ENCODE measurements at places on chromosomes 5 and 9.

DNA sequence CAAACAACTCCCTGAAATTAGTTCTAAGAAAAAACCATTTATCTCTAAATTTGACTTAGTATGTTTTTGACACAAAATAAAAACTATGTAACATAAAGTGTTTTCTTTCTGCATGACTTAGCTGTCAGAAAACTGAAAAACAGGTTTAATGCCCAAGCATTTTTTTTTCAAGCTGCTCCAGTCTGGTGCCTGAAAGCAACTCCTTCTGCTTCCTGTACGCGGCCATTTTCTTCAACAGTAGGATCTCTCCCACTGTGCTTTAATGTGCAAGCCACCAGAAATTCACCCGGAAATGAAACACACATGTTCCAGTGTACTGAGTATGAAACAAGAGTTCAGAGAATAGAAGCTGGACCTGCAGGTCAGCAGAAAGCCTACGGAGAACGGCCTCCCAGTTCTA, 161.2 kb downstream of the MED27 start:
- no peak for DNase-seq

GRCh38 chr9:91546574-91546973, 122.9 kb upstream of the NFIL3 start:
- no peak for DNase-seq

- DNase-seq: no peak
Measured at GRCh38 chr5:112163435-112163834, 255.6 kb downstream of the EPB41L4A start.

- no peak for DNase-seq
Measured at GRCh38 chr5:81909677-81910076, 62.1 kb upstream of the ATG10 start.

GRCh38 chr9:107847978-107848964, 358.7 kb upstream of the KLF4 start:
- DNase-seq: no peak

- DNase-seq: no peak
Measured at GRCh38 chr5:127019928-127020327, 10.4 kb downstream of the MARCHF3 start.

GRCh38 chr9:87340391-87340790, 157.3 kb upstream of the DAPK1 start:
- no peak for DNase-seq

- DNase-seq: no peak
Measured at GRCh38 chr9:20664501-20664900, 19.6 kb upstream of the FOCAD start.

- DNase-seq: no peak
Measured at GRCh38 chr5:52419357-52419756, 368.4 kb upstream of the ITGA1 start.

- DNase-seq: peak; percentile 84
Measured at GRCh38 chr9:121651295-121652020, at the start of gene DAB2IP. TSS of gene DAB2IP (plus strand) at chr9:121651634. CDS start at chr9:121651776, 142 bp downstream.

- no peak for DNase-seq
Measured at GRCh38 chr9:127896395-127897192, 2.8 kb downstream of the ST6GALNAC6 start.

- DNase-seq: no peak
Measured at GRCh38 chr5:122605236-122605635, 169.6 kb upstream of the SNX2 start.

DNA sequence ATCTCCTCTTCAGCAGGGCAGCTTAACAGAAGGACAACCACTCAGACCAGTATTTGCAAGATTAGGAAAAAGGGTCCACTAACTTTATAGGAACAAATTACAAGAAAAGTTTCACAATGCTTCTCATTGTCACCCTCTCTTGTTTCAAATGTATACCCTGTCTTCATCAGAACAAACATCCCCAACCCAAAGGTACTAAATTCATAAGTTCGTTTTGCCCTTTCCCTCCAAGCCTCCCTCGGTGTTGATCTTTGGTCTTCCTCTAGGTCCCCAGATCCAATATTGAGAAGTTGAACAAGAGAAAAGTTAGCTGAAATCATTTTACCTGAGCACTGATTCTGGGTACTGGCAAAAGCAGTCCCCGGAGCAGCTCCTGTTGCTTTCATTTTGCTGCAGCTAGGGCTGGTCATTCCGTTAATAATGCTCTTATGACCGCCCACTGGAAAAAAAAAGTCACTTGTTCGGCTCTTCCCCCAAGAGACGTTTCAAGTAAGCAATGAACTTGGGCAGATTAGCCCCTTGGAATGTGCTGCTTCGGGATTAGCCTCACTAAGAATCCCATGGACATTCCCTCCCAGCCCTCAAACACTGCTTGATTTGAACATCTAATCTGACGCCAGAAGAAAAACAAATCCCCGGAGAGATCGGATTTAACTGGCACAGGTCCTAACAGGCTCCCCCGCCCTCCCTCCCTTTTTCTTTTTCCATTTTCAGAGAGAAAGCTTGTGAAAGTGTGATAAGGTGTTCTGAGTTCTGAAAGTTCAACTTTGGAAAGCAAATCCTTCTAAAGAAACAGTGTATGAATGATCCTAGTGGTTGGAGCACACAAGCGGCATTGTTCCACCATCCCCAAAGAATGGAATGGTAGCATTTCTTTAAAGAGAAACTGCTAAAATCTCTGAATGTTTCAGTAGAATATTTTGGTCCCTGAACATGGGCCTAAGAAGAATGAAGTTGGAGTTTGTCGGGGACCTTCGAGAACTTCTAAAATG, 252.5 kb downstream of the TRPM3 start:
- peak; percentile 17 for DNase-seq

DNA sequence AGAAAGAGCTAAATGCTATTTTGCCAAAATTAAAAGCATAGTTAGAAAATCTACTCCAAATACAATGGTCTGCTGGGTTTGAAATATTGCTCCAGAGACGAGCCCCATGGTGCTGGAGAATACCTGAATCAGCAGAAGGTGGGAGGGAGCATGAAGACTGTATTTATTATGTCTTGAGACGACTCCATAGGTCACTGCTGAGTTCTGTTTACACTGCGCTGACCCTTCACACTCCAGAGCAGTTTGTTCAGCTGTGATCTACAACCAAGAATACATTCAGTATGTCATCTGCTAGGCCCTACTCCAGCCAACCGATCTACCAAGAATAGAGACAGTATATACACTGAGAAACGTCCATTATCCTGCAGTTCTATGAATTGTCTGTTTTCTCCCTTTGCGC, 150.5 kb downstream of the TLE1 start:
- no peak for DNase-seq

GRCh38 chr5:104611135-104611767, 1048.7 kb upstream of the NUDT12 start:
- no peak for DNase-seq

GRCh38 chr5:146732962-146733361, 145.6 kb downstream of the PPP2R2B start:
- no peak for DNase-seq

GRCh38 chr5:14471507-14471906, 110.1 kb upstream of the OTULINL start:
- DNase-seq: no peak

DNA sequence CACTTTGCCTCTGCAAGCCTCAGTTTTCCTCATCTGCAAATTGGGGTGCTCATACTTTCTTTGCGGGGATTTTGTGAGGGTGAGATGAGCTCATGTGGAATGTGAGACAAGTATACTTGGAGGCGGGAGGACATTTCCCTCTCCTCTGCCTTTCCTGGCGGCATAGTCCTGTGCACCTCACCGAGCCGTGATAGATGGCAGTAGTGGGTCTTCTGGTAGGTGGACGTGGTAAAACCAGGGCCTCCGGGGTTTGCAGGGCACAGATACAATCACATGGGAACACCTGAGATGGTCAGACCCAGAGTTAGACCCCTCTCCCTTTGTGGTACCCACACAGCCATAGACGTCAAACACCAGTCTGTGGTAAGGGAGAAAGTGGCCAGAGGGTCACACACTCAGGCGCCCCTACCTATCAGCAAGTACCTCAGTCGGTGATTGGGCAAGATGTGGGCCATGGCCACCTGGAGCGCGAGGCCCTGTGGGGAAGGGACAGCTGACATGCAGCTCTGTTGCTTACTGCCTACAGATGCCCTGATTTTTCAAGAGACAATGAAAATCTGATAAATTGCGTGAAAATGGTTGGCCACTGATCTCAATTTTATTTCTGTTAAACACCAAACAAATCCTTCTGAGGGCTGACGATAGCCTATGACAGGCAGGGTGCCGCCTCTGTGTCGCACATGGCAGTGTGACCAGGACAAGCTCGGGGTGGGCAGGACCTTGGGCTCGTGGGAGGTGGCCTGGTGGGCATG, 9.9 kb downstream of the ERGIC1 start:
- DNase-seq: no peak

- DNase-seq: peak; percentile 11
Measured at GRCh38 chr9:132849185-132849706, 28.8 kb downstream of the AK8 start.

DNA sequence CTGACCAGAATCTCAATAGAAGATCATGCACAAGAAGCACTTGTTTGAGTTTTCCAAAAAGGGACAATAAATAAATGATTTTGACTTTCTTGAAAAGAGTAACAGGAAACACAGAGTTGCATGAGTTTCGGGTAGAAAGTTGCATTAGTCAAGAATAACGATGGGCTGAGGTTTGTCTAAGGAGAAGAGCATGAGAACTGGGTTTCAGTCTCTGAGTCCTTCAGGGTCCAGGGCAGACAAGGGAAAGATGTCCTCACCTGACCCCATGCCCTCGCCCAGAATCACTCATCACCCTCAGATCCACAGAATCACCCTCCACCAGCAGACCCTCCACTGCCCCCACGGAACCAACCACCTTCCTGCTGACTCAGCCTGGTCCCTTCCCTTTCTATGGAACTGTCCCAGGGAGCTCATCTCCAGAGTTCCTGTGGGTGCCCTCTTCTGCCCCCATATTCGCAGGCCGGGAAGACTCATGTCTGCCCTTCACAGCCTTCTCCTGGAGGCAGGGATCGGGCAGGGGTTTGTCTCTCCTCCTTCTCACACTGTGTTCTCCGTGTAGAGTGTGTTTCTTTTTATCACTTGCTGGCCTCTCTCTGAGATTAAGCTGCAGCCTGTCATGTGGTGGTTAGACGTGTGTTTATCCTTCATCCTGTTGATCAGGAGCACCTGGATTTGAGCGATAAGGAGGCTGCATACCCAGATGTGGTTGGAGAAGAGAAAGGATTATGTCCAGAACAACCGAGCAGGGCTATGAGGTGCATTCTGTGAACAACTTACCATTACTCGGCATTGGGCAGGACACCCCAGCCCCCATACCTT, 442.6 kb downstream of the MAT2B start:
- DNase-seq: no peak

- peak; percentile 23 for DNase-seq
Measured at GRCh38 chr9:125755340-125755739, 8.2 kb downstream of the PBX3 start.

GRCh38 chr9:31272456-31273295, 1111.8 kb upstream of the ACO1 start:
- DNase-seq: no peak

GRCh38 chr5:107672211-107673038, 1.7 kb upstream of the EFNA5 start:
- peak; percentile 73 for DNase-seq

- DNase-seq: no peak
Measured at GRCh38 chr5:1998716-1999317, 116.1 kb upstream of the IRX4 start.

DNA sequence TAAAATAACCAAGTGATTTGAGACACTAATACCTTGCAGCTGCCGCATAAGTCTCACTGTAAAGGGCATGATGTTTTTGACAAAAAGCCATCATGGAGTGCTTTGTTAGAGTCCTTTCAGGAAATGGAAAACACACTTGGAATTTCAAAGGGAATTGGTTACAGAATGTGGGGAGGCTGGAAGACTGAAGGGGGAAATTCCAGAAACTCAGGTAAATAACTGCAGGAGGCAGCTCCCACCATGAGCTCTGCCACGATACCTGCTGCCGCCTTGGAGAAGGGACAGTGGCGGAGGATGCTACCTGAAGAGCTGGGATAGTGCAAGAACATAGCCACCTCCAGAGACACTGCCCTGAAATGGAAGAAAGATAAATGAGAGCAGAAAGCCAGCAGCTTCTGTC, 66.9 kb downstream of the PRKACG start:
- DNase-seq: no peak

GRCh38 chr5:175693741-175694140, 35.9 kb downstream of the HRH2 start:
- DNase-seq: no peak

DNA sequence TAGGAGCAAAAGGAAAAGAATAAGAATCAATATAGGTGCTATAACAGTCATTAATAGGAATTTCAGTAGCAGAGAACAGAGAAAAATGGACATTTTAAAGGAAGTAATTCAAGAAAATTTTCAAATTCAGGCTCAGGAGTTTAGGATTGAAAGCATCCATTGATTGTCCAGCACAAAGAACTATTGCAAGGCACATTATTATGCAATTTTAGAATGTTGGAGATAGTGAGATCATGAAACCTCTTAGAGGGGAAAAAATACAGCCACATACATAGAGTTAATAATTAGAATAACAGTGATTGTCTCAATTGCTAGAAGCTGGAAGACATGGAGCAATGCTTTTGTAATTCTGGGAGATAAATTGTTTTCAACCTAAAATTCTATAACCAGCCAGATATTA, 31.5 kb downstream of the CNTLN start:
- no peak for DNase-seq

- DNase-seq: no peak
Measured at GRCh38 chr5:150525163-150525562, 17.2 kb downstream of the NDST1 start.
